ENCODE measurements at places on chromosomes 16 and 17.
A peak's percentile ranks its signal among the peaks of the same experiment; 100 is the strongest.

DNA sequence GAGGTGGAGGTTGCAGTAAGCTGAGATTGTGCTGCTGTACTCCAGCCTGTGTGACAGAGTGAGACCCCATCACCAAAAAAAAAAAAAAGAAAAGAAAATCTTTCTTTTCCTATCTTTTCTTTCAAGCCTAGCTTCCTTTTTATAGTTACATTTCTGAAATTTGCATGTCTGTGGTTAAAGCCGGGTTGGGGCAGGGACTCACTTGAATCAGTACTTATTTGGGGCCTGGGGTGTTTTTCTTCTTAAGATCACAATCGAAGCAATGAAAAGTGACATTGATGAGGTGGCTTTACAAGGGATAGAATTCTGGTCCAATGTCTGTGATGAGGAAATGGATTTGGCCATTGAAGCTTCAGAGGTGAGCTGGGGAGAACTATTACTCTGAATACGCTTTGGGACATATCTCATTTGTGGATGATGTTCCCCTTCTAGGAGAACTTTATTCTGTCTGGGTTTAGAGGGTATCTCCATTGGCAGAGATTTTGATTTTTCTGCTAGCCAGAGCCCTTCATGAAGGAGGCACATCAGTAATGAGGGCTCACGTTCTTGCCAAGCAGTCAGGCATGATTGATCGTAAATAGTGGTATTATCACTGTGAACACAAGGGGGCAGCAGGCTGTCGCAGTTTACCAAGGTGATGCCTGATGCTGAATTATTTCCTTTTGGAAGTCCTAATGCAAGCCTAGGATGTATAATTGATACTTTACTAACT is 14.3 kb downstream of the KPNB1 start:
- DNase-seq = no peak

DNA sequence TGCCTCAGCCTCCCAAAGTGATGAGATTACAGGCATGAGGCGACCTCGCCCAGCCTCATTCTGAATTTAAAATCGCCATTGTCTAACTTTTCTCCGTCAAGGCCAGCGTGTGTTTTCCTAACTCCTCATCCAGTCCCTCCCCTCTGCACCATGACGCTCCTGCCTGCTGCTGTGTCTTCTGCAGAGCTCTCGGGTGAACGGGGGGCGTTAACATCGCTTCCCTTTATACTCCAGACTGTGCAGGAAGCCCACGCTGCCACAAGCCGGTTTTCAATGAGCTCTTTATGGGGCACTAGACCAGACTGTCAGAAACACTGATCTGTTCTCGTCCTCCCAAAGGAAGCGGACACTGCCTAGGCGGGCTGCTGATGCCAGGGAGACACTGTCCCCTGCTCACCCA is 13.2 kb downstream of the AANAT start:
- DNase-seq = no peak

GRCh38 chr17:47776330-47777197 is 43.5 kb downstream of the TBX21 start:
- peak; percentile 18 for DNase-seq

- DNase-seq = no peak
These were observed 6.6 kb upstream of the SUPT4H1 start for GRCh38 chr17:58358408-58359172.

GRCh38 chr16:3789375-3790099 is 72.2 kb upstream of the TRAP1 start:
- no peak for DNase-seq

Data from NCI-H524 treated with DMSO at 0.1 percent for 48 hours (cell line).